ENCODE measurements at places on chromosomes 12 and 14. TPM values are rescaled to one million over a fixed set of nuclear protein-coding genes. Genes with fewer than 3 reads are reported as not detected.

ACVRL1 gene
- total RNA-seq, result 3.9 TPM

NXPH4 gene
- 13.9 TPM for total RNA-seq

TPPP2 gene
- not detected for total RNA-seq

PLBD1 gene
- 1.2 TPM for total RNA-seq

LMO3 gene
- total RNA-seq, result 0.14 TPM

Data from smooth muscle cell of the umbilical artery (primary cell).